Memory B cell (primary cell): ENCODE measurements at places on chromosomes 12 and 14.

DNA sequence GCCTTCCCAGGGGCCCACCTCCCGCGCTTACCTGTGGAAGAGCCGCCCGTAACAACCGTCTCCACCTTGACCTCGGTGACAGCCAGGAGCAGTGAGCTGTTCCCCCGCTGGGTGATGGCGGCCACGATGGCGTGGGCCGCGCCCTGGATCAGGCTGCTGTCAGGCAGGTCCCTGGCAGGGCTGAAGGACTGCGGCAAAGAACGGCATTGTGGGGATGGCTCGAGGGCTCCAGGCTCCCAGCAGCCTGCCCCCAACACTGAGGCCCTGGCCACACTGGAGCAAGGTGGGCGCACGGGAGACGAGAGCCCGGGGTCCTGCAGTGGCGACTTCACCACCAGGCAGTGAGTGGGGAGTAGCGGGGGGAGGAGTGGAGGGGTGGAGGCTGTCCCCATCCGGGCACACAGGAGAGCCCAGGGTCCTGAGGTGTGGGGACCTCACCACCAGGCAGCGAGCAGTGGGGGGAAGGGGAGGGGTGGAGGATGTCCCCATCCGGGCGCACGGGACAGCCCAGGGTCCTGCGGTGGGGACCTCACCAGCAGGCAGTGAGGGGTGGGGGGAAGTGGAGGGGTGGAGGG lies 25.0 kb downstream of the JAG2 start:
- no peak for DNase-seq

GRCh38 chr14:55118761-55119160 lies 10.3 kb upstream of the LGALS3 start:
- DNase-seq = no peak

DNA sequence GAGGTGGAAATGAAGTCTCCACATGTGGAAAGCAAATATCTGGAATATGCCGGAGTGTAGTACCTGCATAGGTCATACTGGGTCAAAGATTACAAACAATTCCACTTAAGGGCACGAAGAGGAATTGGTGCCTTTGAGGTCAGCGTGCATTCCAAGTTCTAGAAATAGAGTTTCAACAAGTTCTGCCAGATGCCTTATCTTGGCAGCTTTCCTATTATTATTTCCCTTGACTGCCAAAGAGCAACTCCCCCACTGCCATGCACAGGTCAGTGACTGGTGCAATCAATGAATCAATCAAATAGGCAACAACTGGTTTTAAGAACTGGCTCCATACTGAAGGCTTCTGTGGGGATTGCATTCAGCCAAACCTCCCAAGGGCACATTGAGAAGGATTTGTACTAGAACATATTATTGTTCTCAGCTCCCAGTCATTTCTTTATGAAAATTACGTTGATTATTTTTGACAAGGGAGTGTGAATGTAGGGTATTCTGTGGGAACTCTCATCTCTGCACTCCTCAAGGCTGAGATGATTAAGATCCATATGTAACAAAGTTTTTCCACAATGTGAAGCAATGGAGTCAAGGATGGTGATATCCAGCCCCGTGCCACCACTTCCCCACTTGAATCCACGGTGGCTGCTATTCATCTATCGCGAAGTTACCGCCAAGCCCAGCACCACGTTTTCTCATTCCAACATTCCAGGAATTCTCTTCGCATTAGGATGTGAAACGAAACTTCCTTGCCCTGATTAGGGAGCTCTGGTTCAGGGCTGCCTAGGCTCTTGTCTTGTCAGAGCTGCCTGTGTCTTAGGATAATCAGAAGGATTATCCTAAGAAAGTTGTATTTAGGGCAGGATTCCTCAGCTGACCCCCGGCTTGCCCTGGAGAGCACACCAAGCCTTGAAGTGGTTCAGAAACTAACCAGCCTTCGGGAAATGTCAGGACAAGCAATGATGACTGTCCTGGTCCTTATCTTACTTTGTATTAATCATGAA lies 115.1 kb upstream of the PCED1B start:
- DNase-seq = no peak

- no peak for DNase-seq
Observed at GRCh38 chr14:104425763-104426646, 153.6 kb upstream of the C14orf180 start.

GRCh38 chr14:34749408-34749807 lies 35.0 kb upstream of the CFL2 start:
- DNase-seq = no peak

GRCh38 chr14:77752799-77753516 lies 8.0 kb downstream of the SNW1 start:
- DNase-seq = no peak

DNA sequence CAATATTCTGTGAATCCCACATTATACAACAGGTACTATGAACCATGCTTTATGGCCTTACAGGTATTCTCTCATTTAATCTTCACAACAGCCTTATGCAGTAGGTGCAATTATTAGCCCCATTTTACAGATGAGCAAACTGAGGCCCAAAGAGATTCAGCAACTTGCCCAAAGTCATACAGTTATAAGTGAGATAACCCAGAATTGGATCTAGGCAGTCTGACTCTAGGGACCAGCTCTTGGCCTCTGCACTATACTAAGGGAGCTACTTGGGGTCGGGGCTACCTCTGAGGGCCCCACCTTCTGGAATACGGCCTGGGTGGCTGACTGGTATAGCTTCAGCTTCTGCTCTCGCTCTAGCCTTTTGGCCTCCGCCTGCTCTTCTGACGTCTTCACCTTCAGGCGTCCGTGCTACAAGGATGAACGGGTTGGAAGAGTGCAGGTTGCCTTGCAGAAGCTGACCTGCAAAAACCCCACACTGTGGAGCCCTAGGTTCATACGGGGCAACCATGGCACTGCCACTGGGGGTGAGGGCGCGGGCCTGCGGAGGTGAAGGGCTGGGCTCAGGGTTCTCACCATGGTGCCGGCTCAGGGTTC lies 762 bp downstream of the RABGGTA start:
- DNase-seq = no peak

DNA sequence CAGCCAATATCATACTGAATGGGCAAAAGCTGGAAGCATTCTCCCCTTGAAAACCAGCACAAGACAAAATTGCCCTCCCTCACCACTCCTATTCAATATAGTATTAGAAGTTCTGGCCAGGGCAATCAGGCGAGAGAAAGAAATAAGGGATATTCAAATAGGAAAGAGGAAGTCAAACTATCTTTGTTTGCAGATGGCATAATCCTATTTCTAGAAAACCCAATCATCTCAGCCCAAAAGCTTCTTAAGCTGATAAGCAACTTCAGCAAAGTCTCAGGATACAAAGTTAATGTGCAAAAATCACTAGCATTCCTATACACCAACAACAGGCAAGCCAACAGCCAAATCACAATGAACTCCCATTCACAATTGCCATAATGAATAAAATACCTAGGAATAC lies 21.0 kb upstream of the ANP32D start:
- DNase-seq = no peak
